ENCODE measurements at places on chromosomes 16 and 17. TPM values are rescaled to one million over a fixed set of nuclear protein-coding genes. Genes with fewer than 3 reads are reported as not detected.

DNA sequence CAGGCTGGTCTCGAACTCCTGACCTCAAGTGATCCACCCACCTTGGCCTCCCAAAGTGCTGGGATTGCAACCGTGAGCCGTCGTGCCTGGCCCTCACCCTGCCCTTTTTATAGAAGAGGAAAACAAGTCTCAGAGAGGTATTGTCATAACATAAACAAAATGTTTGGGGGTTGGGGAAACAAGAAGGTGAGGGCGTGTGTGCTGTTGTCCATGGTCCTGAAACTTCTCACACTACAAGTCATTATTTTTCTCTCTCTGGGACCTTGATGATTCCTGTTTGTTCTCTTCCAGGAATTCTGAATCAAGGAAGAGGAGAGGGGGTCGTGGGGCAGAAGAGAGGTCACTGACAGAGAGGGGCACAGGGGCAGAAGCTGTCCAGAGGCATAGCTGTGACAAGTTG is 160.2 kb upstream of the LHX1 start:
- no peak for DNase-seq

DNA sequence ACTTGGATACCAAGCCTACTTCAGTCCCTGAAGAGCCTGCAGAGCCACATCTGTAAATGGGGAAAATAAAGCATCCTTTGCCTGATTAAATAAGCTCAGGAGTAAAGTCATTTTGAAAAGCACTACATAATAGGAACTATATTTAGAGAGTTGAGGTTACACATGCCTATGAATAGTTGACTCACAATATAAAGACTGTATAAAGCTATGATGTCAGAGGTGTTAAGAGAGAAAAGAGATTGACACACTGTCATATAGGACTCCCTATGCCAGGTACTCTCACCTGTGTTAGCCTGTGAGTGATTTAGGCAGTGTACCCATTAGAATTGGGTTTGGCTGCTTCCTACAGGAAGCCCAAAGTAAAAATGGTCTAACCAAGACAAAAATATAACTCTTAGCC is 87.7 kb upstream of the CRHR1 start:
- DNase-seq: no peak

GRCh38 chr16:50038756-50039529 is 13.9 kb downstream of the CNEP1R1 start:
- no peak for DNase-seq

DNA sequence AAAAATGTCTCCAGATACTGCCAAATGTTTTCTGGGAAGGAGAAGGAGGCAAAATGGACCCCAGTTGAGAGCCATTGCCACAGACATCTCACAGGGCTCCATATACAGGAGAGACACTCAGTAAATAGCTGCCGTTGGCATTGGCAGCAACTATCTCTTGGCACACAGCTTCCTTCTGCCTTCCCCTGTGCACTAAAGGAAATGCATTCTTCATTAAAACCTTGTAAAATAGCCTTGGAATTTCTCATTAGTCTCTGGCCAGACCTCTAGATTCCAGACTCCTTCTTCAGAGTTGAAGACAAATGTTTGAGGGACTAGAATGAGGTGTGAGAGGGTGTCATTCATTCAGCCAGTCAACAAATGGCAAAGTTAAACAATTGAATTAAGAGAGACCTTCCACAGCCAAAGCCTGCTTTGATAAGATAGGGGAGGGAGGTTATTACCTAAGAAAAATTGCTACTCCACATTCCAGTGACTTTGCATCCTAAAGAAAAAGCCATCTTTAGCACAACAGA is 223.9 kb upstream of the HS3ST3A1 start:
- no peak for DNase-seq

Gene C17orf113
- total RNA-seq: 0.85 TPM

GRCh38 chr16:50440991-50441390 is 72.2 kb upstream of the BRD7 start:
- no peak for DNase-seq

DNA sequence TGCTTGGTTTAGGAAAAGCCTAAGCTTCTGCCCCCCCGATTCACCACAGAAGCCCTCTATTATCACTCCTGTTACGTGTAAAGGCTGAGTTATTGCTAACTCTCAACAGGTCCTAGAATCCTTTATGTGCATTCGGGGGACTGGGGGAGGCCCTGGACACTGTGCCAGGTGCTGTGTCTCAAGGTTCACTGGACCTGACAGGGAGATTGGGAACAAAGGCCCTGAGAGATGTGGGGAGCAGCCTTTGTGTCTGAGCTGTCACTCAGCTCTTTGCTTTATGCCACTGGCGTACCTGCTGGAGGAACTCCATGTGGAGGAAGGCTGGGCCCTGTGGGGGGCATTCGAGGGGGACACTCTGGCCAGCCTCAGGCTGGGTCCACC is 65.9 kb downstream of the METRNL start:
- no peak for DNase-seq

DNA sequence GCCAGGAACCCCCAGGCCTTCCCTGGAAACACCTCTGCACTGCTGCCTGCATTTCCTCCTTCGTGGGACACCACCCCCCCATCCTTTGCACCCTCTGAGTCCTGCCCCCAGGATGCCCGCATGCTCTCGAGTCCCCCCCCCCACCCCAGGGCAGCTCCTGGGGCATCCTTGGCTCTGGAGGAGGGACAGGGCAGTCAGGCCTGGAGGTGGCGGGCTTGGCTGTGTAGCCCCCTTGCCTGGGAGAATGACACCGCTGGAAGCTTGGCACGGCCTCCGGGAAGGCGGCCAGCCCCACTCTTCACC is 98.9 kb upstream of the GSE1 start:
- no peak for DNase-seq

DNA sequence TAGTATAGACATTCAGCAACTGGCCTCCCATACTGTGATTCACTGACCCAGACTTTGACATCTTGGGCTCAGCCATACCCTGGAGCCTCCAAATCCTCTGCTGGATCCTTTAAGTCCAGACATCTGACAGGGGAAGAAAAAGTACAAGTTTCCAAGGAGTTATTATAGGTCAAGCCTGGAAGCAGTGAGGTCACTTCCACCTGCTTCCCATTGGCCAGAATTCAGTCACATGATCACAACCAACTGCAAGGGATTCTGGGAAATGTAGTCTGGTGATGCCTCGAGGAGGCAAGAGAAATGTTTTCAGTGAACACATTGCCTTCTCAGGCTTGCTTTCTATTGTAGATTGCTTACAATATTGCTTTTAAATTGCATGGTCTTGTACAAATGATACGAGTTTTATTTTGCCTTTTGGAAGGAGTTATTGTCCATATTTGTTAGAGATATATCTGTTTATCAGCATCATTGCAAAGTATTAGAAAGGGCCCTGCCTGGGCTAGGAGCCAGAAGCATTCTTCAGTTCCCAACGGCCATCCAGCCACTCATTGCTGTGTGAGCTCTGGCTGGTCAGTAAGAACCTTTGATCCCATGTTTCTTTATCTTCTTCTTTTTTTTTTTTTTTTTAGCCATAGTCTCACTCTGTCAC is 696.9 kb downstream of the WWOX start:
- DNase-seq: peak; percentile 68

GRCh38 chr16:29963021-29963743 is 1.3 kb downstream of the TMEM219 start:
- no peak for DNase-seq

Gene PROCA1
- total RNA-seq: not detected

GRCh38 chr17:68344701-68345136 is 53.4 kb downstream of the ARSG start:
- DNase-seq: peak; percentile 44

DNA sequence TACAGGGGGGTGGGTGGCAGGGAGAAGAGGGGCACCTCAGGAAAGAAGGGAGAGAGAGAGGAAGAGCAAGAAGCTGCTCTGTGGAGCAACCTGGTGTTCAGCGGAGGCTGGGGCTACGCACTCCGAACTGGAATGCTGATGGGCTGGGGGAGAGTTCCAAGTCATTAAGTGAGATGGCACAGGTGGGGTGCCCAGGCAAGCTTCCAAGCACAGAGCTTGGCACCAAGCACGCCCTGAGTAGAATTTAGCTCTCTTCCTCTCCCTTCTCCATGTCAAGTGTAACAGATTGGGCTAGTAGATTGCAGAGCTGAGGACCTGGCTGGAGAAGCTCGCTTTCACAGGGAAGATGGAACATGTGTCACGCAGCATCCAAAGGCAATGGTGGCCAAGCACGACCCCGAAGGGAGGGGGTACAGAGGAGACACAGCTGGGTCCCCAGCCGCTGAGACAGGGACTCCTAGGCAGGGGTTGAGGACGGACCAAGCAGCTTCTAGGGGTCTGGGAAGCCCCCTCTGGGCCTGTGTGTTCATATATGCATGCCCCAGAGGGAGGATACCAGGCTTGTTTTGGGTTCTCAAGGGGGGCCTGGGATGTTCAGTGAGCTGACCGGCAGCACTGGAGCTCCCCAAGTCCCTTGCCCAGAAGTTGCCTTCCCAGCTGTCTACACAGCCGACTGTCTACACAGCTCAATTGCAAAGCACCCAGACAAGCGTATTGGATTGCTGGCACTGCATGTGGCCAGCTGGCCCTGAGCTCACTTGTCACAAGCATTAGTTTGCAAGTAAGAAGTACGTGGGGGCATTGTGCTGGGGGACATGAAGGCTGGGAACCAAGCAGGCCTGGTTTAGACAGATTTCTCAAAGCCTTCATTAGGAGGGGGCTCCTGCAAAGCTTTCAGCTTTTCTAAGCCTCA is 247.8 kb downstream of the ENGASE start:
- no peak for DNase-seq

DNA sequence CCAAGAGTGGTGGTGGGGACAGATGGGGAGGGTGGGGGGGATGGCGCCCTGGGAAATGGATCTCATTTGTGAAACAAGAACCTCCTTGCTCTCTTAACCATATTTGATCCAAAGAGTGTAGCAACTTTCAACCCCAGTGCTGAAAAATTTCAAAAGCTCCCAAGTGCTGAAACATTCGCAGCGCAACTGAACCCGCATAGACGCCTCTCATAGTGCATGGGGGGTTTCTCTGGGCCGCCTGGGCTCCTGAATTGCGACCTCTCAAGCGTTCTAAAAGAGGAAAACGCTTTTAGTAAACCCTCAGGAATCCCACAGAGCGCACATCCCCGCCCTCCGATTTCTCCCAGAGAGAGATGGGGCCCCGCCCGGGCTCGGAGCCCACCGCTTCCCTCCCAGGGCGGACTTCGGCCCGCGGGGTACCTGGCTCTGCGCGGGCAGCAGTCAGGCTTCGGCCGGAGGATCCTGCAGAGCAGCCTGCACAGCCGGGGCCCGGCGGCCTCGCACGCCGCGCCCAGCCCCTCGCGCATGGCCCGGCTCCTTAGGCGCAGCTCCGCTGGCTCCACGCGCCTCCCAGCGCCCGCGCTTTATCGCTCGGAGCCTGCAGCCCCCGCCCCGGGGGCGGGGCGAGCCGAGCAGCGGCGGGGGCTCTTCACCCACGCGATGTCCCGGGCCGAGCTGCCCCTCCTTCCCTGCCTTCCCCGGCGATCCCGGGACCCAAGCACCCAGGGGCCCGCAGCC is 7.0 kb downstream of the NOS2 start:
- DNase-seq: no peak

- no peak for DNase-seq
Observed at GRCh38 chr17:40097087-40097486, 3.3 kb downstream of the NR1D1 start.

Gene ASPHD1
- 3.4 TPM for total RNA-seq

Gene CDT1
- total RNA-seq: 13.8 TPM

GRCh38 chr16:89476811-89477261 is 13.5 kb downstream of the ANKRD11 start:
- no peak for DNase-seq

Gene KIF2B
- not detected for total RNA-seq

Gene KANSL1
- 34.7 TPM for total RNA-seq

Gene AOC2
- 0.69 TPM for total RNA-seq

Gene STXBP4
- total RNA-seq: 6.0 TPM

- DNase-seq: no peak
Observed at GRCh38 chr17:81333616-81334368, 38.7 kb upstream of the SLC38A10 start.

Gene NXN
- 12.4 TPM for total RNA-seq

DNA sequence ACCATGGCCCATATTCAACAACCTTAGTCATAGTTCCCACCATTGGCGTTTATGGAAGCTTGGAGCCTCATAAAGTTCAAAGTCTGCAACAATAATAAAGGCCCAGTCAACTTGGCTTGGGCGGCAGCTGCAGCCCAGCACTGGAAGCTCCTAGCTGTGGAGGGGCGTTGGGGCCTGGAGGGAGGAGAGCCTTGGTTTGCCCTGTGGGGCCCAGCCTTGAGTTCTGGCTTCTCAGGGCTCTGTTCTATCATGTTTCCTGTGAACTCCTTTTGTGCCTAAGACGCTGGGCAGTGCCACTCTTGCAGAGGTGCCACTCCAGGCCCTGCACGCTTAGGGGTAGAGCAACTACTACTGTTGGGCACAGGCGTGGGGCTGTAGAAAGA is 927 bp upstream of the ENGASE start:
- no peak for DNase-seq

Gene ZNF19
- 2.2 TPM for total RNA-seq

- DNase-seq: no peak
Observed at GRCh38 chr17:1174263-1174880, 5.4 kb downstream of the ABR start.

DNA sequence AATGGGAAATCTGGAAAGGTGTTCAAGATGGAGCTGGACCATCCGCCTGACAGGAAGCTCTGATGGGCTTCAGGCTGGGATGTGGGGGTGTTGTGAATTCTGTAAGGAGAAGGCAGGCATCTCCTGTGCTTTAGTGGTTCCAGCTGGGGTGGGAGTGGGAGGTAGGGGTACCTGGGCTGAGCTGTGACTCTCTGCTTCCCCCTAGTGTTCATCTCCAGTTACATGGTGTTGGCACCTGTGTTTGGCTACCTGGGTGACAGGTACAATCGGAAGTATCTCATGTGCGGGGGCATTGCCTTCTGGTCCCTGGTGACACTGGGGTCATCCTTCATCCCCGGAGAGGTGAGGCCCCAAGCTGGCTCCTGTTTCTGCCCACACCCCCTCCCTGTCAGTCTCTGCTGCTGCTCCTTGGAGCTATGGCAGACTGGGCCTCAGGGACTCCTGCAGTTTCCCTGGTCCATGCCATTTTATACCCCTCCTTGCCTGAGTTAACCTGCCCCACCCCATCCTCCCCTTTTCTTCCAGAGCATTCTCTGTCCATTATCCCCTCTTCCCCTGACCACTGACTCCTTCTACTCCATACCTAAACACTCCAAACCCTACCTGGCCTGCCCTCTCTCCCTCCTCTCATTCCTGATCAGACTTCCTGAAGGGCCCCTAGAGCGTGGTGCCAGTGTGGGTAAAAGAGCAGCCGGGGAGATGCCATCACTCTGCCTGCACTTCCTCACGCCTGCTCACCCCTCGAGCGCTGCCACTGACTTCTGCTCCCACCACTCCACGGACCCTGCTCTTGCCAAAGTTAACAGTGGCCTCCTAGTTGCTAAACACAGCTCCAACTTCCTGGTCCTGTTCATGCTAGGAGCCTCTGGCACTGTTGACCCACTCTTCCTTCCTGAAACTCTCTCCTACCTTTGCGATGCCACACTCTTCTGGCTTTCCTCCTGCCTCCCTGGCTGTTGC is 3.4 kb downstream of the SPNS1 start:
- no peak for DNase-seq

GRCh38 chr17:8798176-8798845 is 854 bp downstream of the MFSD6L start:
- no peak for DNase-seq

- DNase-seq: no peak
Observed at GRCh38 chr16:85835227-85835751, 35.8 kb downstream of the COX4I1 start.

Gene MT4
- total RNA-seq: not detected

Gene PHKB
- 42.1 TPM for total RNA-seq
